ENCODE measurements at places on chromosomes 6 and 20.
A peak's percentile ranks its signal among the peaks of the same experiment; 100 is the strongest.

- no peak for DNase-seq
These were observed 36.9 kb downstream of the STK38 start for GRCh38 chr6:36510365-36510764.

- no peak for DNase-seq
These were observed 86.1 kb upstream of the CD83 start for GRCh38 chr6:14031516-14031915.

- no peak for DNase-seq
These were observed 1405.1 kb upstream of the EYS start for GRCh38 chr6:67112120-67112519.

DNA sequence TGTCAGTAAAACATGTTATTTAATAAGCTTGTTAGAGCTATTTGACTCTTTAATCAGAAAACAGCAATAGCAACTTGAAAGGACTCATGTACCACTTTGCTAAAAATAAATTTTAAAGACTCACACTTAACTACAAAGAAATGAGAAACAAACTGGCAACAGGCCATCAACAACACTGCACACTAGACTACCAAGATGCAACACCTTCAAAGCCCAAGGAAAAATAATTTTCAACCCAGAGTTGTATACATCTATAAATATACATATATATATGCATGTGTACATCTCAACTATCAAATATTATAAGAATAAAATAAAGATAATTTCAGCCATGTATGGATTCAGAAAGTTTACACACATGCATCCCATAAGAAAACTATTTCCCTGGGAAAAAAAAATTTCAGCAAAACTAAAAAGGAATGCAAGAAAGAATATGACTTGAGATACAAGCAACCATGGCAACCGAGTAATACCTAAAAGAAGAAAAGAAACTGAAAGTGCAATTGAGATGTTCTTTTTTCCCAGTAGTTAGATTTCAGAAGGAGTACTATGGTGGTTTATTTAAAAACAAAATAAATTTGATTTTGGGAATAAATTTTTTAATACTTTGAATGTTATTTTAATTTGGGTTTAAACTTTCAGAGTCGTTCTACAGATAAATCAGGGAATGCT lies 303.8 kb downstream of the UBE3D start:
- no peak for DNase-seq

DNA sequence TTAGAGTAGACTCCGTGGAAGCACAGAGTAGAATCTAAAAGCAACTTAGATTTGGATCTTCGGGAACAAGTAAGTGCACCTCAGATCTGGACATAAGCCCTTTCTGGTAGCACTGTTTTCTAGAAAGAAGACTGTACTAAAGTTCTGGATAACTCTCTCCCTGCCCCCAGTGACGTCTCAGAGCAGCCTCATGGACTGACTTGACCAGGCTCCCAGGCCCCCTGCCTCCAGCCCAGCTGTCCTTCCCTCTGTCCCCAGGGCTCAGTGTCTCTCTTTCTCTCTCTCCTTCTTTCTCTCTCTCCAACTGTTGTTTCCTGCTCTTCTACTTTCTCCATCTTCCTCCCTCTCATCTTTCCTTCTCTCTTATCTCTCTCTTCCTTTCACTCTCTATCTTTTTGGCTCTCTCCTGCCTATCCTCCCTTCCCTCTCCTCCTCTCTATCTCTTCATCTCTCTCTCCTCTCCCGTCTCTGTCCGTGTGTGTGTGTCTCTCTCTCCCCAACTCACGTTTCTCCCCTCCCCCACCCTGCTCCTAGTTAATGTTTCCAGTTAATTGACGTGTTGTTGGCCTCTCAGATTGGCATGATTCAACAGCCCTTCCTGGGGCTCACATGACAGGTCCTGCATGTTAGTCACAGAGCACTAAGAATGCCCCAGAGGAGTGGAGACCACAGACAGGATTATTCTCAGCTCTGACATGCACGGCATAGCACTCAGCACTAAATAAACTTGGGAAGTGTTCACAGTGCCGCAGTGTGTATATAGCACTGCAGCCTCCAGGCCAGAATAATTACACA lies 180.4 kb upstream of the FOXQ1 start:
- no peak for DNase-seq

- no peak for DNase-seq
These were observed 28.9 kb downstream of the SNX5 start for GRCh38 chr20:17939622-17940223.

GRCh38 chr20:6566821-6567220 lies 200.7 kb upstream of the BMP2 start:
- no peak for DNase-seq

- no peak for DNase-seq
These were observed 887 bp upstream of the AIF1 start for GRCh38 chr6:31614075-31614619.

DNA sequence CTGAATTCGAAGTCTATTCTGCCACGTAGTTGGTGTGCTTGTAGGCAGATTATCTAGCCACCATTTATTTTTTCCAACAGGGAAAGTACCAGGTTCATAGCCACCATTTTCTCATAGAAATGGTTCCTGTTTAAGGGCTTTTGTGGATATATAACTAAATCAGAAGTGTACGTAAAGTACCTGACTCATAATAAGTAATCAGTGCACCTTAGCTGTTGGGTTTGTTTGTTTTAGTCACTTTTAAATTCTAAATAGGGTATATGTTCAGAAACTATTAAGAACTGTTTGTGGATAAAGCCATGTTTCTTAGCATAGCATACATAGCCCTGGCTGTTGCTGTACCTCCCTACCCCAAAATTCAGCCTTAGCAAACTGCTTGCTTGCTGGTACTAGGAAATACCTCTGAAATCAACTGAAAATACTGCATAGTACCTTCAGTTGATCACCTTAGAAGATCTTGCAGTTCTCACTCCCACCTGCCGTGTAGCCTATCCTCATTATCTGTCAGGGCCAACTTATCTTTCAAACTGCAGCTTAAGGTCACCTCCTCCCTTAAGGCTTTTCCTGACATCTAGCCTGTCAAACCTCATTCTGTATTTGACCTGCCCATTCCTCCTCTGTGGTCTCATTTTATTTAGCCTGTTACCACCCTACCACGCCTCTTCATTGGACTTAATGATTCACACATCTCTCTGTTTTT lies 44.6 kb upstream of the COL10A1 start:
- DNase-seq: no peak

DNA sequence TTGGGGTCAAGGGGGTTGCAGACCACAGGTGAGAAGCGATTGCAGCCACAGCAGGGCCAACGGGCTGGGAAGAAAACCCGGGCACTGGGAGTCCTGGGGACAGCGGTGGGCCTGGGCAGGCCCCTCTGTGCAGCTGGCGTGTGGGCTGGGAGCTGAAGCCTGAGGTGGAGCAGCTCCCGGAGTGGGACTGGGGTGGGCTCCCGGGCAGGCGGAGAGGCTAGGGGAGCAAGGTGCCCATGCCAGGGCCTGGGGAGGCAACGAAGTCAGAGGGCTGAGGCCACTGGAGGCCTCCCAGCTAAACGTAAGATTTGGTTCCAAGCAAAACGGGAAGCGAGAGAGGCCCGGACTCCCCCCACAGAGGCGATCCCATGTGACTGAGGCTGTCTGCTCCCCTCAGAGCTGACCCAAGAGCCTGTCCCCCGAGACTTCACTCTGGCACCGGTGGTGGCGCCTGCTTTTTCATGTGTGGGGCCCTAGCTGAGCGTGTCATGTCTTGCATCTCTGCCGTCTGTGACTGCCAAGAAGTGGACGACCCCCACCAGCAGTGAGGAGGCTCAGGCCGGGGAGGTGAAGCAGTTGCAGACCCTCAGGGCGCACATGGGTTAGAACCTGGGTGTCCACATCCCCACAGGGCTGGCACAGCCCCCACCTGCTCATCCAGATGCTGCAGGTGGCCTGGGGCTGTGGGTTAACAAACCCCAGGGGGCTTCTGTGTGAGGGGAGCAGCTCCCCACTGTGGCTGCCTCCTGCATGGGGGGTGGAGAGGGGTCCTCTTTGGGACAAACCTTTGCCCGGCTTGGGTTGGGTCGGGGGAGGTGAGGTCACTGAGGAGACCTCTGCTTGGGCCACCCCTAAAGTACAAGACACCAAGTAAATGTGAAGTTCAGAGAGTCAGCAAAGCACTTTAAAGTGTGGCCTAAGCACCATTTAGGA lies 212.3 kb downstream of the TAF4 start:
- no peak for DNase-seq

GRCh38 chr6:113486199-113486598 lies 370.9 kb upstream of the MARCKS start:
- DNase-seq: no peak

- DNase-seq: peak; percentile 62
These were observed 80.2 kb downstream of the ERMARD start for GRCh38 chr6:169831450-169832246.

- DNase-seq: no peak
These were observed 55.4 kb downstream of the LAMA4 start for GRCh38 chr6:112199001-112199403.

Data from activated CD4-positive, alpha-beta T cell treated with anti-CD3 and anti-CD28 coated beads, Interleukin-2, amount 50 U/mL, for 4 hours (primary cell).